EL (cell line): ENCODE measurements at places on chromosomes 6 and 20.

DNA sequence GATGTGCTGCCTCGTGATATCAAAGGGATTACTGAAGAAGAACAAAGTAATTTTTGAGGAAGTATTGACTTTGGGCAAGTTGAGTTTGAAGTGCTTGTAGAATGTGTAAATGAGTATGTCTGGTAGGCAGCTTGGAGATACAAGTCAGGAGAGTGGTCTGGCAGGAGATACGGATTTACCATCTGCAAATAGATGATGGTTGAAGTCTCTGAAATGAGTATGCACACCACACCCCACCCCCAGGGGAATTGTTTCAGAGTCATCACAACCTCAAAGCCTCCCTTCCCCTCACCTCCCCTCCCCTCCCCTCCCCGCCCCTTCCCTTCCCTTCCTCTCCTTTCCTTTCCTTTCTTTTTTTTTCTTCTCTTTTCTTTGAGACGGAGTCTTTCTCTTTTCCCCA, 16.4 kb upstream of the MCUR1 start:
- no peak for DNase-seq

DNA sequence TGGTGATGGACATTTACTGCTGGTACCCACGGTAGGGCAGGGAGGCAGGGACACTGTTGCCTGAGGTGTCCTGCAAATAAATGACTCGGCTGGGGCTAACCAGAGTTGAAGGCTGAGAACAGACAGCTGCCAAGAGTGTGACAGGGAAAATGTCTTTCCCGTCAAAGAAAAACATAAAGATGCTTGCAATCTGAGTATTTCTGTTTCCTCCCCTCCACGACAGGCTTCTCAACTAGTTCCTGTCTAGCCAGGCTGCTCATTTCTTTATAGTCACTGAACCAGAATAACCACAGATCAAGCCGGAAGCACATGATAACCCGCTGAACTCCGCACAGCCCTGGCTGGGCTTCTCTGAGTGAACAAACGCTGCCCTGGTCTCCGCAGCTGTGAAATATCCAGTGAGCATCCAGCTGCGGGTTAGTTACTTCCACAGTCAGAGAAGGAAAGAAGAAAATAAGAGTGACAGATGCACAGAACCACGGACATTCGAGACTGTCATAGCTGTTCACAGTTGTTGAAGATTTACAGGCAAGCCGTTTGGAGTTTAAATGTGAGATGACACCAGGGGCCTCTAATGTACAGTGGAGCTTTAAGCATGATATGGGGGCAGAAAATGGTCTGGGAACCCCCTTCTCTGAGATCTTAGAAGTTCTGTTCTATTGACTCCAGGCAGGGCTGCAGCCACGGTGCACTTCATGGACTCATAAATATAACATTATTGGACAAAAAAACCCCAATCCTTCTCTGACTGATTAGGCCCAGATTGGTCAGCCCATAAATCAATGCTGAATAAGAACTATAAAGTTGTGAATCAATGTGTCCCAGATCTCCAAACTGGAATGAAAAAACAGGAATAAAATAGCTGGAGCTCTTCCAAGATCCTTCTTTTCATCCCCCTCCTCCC, 299.9 kb upstream of the SUPT3H start:
- no peak for DNase-seq

DNA sequence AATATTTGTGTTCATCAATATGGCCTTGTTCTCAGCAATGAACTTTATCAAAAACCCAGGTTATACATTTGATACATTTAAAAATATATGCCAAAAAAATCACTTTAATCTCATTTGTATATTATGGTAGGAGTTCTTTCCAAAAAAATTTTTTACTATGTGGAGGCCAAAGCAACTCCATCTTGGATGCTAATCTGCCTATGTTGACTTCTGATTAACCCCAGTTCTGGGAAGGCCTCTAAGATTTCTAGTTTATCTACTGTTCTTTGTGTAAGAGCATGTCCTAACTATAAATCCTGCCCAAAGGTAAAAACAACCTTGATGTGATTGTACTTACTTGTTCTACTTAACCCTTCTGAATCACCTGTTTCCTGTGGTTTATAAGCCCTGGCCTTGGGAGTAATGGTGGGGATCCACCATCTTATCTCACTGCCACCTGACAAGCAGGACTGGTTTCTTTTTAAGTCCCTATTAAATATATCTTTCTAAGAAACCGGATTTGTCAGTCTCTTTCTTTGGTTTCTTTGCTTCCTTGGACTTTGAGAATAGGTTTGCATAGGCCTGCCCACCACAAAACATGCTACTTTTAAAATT, 46.7 kb downstream of the RNGTT start:
- DNase-seq, result no peak

DNA sequence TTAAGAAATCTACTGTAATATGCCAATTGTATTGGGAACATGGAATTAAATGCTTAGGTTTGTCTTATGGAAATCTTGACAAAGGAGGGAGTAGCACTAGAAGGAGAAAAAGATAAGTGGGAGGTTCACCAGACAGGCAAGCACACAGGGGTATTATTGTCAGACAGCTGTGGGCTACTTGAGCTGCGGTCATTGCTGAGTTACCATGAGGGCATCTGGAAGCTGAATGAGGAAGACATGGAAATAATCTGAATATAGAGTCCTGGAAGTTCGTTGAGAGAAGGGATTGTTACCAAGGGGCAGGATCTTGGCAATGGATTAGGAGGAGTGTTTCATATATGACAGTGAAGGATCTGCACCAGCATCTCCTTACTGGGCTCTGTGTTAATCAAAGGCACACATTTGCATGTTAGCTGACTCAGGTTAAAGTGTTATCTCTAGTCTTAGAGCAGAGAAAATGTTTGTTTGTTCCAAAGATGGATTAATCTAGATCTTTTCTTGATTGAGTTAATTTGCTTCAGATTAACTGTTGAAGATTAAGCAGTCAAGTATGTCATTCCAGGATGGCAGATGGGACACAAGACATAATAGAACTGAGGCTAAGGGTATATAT, 53.0 kb upstream of the SUPT3H start:
- DNase-seq, result no peak

DNA sequence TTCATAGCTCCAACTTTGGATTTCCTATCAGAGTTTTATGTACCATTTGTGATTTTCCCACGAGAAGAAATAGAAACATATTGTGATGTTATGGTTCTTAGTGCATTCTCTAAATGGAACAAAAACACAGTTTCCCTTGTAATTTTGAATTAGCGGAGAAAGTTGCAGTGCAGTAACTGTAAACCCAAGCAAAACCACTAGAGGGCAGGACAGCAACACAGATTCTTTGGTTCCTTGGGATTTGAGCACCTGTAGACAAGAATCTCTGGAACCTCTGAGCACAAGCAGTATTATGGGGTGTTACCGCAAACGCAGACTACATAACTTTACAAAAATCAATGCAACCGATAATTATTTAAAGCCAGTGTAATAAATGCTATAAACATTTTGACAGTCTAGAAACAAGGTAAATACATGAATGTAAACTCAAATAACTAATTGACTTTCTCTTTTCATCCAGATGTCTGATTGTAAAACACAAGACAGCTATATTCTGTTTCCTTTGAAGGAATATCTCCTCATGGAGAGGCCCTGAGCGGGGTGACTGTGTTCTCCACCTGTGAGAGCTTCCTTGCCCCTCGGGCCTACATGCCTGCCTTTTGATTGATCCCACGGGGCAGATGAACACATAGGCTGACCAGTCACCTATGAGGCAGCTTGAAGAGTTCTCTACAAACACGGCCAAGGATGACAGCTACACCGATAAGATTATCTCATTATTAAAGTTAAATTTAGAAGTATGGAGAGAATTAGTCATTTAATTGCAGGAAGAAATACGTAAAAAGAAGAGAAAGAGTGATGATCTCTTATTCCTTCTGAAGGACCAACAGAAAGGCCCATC, 67.5 kb upstream of the COL21A1 start:
- DNase-seq, result peak; percentile 46

DNA sequence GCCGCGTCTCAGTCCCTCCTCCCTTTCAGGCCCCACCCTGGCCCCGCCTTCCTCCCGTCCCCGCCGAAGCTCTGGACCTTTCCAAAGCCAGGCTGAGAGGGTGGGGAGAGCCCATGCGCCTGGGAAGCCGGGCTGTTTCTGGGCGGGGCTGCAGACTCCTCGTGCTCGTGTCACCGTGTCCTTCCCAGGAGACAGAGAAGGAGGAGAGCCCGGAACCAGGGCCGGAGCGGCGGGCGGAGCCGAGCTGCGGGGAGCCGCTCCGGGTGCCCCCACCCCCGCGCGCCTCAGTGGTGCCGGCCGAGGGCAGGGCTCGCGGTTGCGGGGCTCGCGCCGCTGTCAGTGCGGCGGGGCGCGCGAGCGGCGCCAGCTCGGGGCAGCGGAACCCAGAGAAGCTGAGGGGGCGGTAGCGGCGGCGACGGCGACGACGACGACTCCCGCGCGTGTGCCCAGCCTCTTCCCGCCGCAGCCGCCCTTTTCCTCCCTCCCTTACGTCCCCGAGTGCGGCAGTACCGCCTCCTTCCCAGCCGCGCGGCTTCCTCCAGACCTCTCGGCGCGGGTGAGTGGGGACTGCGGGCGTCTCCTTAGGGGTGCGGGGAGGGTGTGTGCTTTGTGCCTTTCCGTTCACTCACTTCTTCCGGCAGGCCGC, at the start of gene RALY:
Gene RALY (plus strand): TSS at position 336 of the 646 bp plus-strand sequence. CDS start 78,164 bp downstream, outside the sequence.
- DNase-seq, result no peak
